ENCODE measurements at places on chromosomes 2 and 18. TPM values are rescaled to one million over a fixed set of nuclear protein-coding genes. Genes with fewer than 3 reads are reported as not detected.

Gene AQP12A
- polyA plus RNA-seq: not detected

Gene BCL11A
- polyA plus RNA-seq: 189 TPM

Gene DHRS9
- 3.3 TPM for polyA plus RNA-seq

Gene ITGB6
- not detected for polyA plus RNA-seq

Gene C1QL2
- not detected for polyA plus RNA-seq

Gene CD226
- 3.8 TPM for polyA plus RNA-seq

Gene RNF152
- not detected for polyA plus RNA-seq

Gene ADRA2B
- polyA plus RNA-seq: not detected

Gene IL1R2
- polyA plus RNA-seq: not detected

Gene WNT10A
- polyA plus RNA-seq: 2.4 TPM

Gene DSG2
- polyA plus RNA-seq: not detected

Gene PROKR1
- polyA plus RNA-seq: not detected

Gene BOK
- 0.08 TPM for polyA plus RNA-seq

Gene TSPYL6
- polyA plus RNA-seq: not detected

Gene LRRC30
- not detected for polyA plus RNA-seq

Gene MOCOS
- polyA plus RNA-seq: 0.13 TPM
